OCI-LY7 (cell line): ENCODE measurements at places on chromosomes 2 and 18. TPM values are rescaled to one million over a fixed set of nuclear protein-coding genes. Genes with fewer than 3 reads are reported as not detected.

IL1F10 gene
- total RNA-seq, result not detected in 2 replicates

MEP1B gene
- not detected in 2 replicates for total RNA-seq

CCDC74B gene
- total RNA-seq, result 2.6 and 4.2 TPM in 2 replicates

FBLN7 gene
- total RNA-seq, result 0.25 TPM in 1 of 2 replicates, not detected in the other

SERPINB11 gene
- total RNA-seq, result not detected in 2 replicates

TUBA3E gene
- total RNA-seq, result not detected in 2 replicates

STPG4 gene
- 0.68 and 0.72 TPM in 2 replicates for total RNA-seq
